ENCODE measurements at places on chromosomes 1 and 21.
A peak's percentile ranks its signal among the peaks of the same experiment; 100 is the strongest.

GRCh38 chr1:37629008-37629407 lies 5.7 kb downstream of the RSPO1 start:
- no peak for DNase-seq

DNA sequence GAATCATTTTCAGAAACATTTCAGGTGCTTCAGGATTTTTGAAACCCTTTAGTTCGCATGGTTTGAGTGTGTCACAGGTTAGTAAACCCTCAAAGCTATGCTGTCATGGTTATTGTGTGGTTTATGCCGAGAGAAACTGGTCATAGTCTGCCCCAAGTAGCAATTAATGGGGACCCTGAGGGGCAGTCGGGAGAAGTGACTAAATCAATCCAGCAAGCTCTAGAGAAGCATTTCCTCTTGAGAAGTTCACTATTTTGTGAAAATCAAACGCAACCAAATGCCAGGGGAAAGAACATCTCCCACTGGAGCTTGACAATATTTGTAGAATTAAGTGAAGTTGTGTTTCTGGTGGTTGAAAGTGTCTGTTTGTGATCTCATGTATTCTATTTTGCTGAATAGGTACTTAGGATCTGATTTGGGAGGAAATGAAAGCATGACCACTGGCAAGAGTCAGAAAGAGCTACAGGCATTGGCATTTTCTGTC lies 63.0 kb upstream of the BACH1 start:
- no peak for DNase-seq

DNA sequence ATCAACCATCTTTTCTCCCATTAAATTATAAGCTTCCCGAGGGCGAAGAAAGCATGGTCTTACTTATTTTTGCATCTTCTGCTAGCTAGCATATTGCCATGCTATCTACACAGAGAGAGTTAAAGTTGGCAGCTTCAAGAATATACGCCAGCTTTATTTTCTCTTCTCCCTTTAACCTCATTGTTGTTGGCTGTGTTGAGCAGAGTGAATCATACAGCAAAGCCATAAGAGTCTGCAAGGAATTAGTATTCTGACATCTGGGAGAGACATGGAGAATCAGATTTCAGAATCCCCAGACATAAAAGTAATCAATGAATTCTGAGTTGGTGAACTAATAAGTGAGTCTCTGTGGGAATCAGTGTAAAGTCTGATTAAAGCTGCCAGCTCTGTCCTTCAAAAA lies 649.6 kb upstream of the PTBP2 start:
- no peak for DNase-seq

- peak; percentile 19 for DNase-seq
These were observed 39.7 kb downstream of the MAP3K21 start for GRCh38 chr1:233367057-233367803.

- DNase-seq = no peak
These were observed 92.3 kb downstream of the KCNT2 start for GRCh38 chr1:196515904-196516303.

- no peak for DNase-seq
These were observed 244.2 kb upstream of the HOOK1 start for GRCh38 chr1:59570524-59570923.

- DNase-seq = peak; percentile 31
These were observed 36.1 kb upstream of the KHDRBS1 start for GRCh38 chr1:31977385-31978131.

GRCh38 chr1:177817937-177818875 lies 151.7 kb downstream of the SEC16B start:
- no peak for DNase-seq

- no peak for DNase-seq
These were observed 51.8 kb downstream of the SPEN start for GRCh38 chr1:15899266-15899665.

DNA sequence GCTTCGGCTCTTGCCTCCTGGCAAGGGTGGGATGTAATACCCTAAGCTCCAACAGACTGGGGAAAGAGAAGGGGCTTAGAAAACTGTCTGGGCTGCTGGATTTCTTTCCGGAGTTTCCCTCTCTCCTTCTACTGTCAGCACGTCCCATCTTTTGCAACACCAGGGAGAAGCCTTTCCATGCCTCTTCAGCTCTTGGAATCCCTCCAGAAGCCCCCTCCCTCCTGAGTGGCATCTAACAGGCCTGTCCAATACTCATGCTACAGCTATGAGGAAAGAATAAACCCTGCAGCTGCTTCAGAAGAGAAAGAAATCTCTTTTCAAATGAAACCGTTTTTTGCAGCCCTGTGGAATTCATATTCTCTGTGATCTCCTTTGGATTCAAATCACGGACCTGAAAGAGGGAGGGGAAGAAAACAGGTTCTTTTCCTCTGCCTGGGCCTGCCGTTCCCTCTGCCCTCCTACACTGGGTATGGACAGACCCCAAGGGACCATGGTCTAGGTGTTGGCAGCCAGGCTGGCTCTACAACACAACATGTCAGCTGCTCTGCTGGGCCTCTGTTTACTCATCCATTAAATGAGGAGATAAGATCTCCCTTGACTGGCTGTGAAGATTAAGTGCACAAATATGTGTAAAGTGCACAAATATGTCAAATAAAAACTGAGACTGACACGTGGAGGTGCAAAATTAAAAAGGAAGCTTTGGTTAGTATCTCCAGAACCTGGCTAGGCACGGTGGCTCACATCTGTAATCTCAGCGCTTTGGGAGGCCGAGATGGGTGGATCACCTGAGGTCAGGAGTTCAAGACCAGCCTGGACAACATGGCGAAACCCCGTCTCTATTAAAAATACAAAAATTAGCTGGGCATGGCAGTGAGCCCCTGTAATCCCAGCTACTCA lies 6.0 kb upstream of the CAPN2 start:
- no peak for DNase-seq

GRCh38 chr1:72635719-72636118 lies 353.4 kb upstream of the NEGR1 start:
- no peak for DNase-seq

GRCh38 chr1:40394491-40395172 lies 21.1 kb downstream of the SMAP2 start:
- no peak for DNase-seq

- DNase-seq = no peak
These were observed 92.8 kb upstream of the IFFO2 start for GRCh38 chr1:19049128-19049768.

DNA sequence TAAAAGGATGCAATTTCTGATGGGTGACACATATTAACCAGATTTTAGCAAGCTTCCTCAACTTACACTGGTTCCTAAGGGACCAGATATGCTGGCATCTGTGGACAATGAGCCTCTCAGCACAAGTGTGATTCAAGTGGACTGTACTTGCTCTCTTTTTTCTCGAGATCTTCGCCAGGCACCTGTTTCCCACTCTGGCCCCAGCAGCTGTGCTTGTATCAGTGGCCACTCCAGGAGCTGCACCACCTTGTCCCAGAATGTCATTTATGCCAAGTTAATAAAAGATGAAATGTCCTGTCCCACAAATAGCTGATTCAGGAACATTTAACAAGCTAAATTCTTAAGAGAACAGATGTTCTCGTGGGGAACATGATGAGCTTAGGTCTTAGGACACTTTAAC lies 14.6 kb downstream of the C1orf198 start:
- no peak for DNase-seq

- no peak for DNase-seq
These were observed 136.1 kb downstream of the SIPA1L2 start for GRCh38 chr1:232493869-232494268.

GRCh38 chr1:200558866-200559459 lies 61.6 kb downstream of the KIF14 start:
- DNase-seq = peak; percentile 38

DNA sequence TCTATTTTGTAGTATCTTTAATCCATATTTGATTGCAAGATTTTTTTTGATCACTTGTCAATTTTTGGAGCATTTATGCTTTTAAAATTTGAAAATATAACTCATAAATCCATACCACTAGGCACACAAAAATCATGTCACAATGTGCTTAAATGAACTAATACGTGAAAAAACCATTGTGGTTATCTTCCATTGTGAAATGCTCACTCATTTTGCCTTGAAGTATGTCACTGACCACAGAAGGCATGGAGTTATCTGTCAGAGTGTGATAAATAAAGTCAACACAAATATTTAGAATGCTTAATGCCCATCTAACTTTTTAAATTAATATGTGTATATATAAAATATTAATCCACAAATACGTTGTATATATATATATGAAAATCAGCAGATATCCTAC lies 347.2 kb downstream of the PTPRC start:
- DNase-seq = no peak

- no peak for DNase-seq
These were observed 50.3 kb downstream of the MYSM1 start for GRCh38 chr1:58649555-58649954.

DNA sequence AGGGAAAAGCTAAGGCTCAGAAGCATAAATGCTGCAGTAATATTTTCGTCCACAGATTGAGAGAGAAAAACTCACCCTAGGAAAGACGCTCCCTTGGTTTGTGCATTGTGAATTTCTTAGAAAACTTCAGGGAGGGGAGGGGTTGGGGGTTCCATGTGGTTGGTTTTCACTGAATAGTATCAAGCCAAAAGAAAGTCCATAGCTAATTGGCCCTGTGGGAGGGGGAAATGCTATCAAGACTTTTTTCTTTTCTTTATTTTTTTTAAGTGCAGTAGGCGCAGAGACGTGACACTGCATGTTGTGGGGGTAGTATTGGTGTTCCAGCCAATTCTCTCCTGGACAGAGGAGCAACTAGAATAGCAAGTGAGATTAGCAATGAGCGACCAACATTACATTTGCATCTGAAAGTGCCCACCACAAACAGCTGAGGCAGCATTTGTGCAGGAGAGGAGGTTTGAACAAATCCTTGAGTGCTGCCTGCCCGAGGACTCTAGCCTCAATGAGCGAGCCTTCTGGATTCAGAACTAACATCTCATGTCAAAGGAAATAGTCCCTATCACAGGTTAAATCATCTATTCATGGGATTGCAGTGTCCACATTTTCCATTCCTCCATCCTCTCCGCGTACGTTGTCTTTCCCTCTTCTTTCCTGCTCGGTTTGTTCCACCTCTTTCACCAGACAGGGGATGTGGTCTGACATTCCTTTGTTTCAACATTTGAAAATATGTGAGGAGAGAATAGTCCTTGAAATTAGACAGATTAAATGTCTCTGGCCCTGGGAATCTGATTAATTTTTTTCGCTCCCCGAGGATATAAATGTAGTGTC lies 118.0 kb upstream of the MARK1 start:
- DNase-seq = no peak
